ENCODE measurements at places on chromosomes 16 and 17. TPM values are rescaled to one million over a fixed set of nuclear protein-coding genes. Genes with fewer than 3 reads are reported as not detected.

Gene FNDC8
- total RNA-seq = not detected

Gene HSPB9
- not detected for total RNA-seq

Gene ATP2C2
- total RNA-seq = not detected

Gene DRC3
- 1.6 TPM for total RNA-seq

Gene ALOX12B
- total RNA-seq = not detected

Gene SMG1
- total RNA-seq = 36.4 TPM

Gene IRX5
- 0.40 TPM for total RNA-seq

Gene TMEM235
- not detected for total RNA-seq

Gene OTOA
- total RNA-seq = not detected

Gene SLC52A1
- total RNA-seq = 0.69 TPM

Gene SPEM2
- not detected for total RNA-seq

All from mammary microvascular endothelial cell (primary cell).